SHP77 (cell line): ENCODE measurements at places on chromosomes 7 and 10.
A peak's percentile ranks its signal among the peaks of the same experiment; 100 is the strongest.

DNA sequence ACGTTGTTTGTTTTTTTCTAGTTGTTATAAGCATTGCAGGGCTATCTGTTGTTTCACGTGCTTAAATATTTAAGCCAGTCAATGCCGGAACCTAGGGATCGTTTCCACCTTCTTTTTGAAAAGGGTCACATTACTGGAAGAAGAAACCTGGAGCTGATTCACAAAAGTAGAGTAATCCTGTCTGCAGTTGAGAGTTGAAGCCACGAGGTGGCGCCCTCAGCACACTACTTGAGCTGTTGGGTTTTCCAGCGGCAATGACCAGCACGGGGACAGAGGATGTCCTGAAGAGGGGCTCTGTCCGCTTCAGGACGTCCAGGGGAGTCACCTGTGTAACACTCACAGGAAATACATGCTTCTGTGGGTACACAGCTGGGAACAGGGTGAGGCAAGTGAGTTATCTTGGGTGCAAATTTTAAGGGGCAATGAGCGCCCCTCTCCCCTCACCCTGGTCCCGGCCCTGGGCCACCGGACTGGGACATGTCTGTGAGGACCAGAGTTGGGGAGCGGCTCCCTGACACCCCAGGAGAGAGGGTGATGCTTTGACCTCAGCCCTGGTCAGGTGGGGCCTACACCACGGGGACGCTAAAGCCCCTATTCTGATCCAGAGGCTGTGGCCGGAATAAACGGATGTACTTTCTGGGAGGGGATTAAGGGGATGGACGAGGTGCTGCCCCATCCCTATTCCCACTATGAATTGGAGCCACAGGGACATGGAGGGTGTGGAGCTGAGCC, 26.3 kb upstream of the WDFY4 start:
- DNase-seq: peak; percentile 14

GRCh38 chr7:128120116-128120515, 88.9 kb upstream of the LRRC4 start:
- no peak for DNase-seq

- DNase-seq: no peak
Measured at GRCh38 chr7:128940494-128941322, 3.0 kb downstream of the IRF5 start.

- no peak for DNase-seq
Measured at GRCh38 chr10:119801998-119802538, 70.6 kb downstream of the MCMBP start.

- peak; percentile 56 for DNase-seq
Measured at GRCh38 chr7:33185786-33186185, 56.4 kb downstream of the BBS9 start.

- peak; percentile 2 for DNase-seq
Measured at GRCh38 chr10:100637785-100638184, 102.0 kb downstream of the HIF1AN start.

- no peak for DNase-seq
Measured at GRCh38 chr7:7522421-7522820, 13.3 kb downstream of the COL28A1 start.

- DNase-seq: no peak
Measured at GRCh38 chr10:112395809-112396530, 22.1 kb downstream of the ACSL5 start.

DNA sequence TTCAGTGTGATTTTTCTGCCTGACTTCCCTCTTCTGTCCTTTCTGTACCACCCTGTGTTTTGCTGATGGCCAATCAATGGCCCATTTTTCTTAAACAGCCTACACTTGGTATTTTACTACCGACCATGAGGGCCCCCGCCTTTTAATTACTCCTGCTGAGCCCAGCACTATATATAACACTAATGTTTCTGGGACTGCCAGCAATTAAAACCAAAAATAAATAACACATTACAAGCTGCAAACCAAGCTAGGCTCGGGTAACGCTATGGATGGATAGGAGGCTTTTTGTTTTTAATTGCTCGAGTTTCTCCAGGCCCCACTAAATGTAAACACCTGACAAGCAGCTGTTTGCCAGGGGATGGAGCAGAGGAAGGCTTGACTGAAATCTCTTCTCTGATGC, 915.4 kb upstream of the AUTS2 start:
- peak; percentile 6 for DNase-seq

DNA sequence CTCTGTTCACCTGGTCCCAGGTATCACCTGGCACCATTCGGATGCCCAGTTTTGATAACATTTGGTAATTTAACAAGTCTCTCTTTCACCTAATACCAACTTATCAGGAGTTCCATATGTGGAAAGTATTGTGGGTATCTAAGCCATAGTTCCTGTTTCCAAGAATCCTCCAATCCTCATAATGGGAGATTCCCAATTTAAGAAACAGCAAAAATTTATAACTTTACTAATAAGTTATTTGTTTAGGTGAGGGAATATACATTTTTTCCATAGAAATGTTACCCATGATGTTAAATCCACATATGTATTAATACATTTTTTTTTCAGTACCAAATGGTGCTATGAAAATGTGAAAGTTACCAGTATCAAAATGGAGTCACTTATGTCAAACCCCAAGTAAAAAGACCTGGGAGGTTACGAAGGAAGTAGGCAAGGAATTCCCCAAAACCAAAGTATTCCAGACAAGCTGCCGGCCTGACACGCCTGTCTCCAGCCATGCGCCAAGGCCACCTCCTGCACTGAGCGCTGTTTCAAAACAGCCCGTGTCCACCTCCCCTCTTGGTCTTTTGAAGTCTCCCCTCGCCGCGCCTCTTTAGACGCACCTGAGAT, 44.8 kb downstream of the PRKCQ start:
- no peak for DNase-seq

DNA sequence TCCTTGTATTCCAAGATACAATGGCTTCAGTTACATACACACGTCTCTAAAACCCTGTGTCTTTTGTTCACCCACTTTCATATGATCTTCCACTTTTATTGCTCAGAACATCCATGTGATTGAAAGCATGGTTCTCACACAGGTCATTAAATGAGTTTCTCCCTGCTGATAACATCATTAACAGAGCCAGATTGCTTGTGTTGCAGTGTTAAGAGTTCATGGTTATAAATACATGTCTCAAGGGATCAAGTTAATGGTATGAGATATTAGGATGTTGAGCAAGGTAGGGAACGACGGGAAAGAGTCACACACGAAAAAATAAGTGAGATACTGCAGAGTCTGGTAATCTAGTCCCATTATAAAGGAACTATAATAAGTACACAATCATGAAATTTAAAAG, 861.5 kb downstream of the SORCS1 start:
- DNase-seq: no peak

DNA sequence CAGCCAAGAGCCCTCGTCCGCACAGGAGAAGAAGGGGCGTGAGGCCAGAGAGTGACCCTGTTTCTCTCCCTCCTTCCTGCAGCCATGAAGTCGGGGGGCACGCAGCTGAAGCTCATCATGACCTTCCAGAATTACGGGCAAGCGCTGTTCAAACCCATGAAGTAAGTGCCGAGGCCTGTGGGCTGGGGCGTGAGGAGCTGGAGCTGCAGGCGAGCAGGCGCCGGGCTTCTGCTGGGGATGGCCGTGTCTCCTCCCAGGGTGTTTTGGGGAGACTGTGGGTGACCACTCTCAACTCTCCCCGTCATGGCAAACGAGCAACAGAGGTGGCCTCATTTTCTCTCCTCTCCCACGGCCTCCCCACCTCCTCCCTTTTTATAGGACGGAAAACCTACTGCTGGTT, 16.4 kb downstream of the FAM20C start:
- DNase-seq: no peak

GRCh38 chr10:70515035-70515667, 36.6 kb downstream of the PALD1 start:
- DNase-seq: no peak

GRCh38 chr10:47405857-47406547, 21.9 kb upstream of the ZNF488 start:
- no peak for DNase-seq

DNA sequence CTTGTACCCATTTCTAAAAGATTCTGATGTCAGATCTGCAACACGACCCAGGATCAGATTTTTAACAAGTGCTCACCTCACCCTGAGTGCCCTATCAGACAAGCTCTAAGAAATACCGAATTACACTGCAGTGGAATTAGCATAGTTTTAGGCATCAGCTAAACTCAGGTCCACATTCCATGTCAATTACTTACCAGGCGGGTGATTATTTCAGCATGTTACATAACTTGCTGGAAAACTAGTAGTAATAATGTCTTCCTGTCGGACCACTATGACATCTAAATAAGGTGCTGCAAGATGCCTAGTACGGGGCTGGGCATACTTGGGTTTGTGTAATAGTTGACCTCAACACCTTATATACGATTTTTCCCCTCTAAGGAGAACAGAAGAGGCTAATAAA, 21.0 kb downstream of the TRIL start:
- DNase-seq: no peak

DNA sequence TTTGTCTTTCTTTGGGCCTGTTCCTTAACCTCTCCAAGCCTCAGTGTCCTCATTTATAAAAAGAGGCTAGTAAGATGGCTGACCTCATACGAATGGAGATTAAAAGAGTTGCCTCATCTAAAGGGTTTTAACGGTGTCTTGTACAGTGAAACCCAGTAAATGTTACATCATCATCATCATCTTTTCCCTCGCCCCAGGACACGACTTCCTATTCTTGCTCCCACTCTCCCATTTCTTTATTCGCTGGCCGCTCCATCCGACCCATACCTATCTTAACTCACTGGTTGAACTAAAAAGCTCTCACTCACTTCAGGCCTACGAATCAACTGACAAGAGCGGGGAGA, 554 bp downstream of the FRA10AC1 start:
- DNase-seq: no peak

GRCh38 chr7:142868188-142868985, 13.5 kb downstream of the EPHB6 start:
- DNase-seq: no peak

DNA sequence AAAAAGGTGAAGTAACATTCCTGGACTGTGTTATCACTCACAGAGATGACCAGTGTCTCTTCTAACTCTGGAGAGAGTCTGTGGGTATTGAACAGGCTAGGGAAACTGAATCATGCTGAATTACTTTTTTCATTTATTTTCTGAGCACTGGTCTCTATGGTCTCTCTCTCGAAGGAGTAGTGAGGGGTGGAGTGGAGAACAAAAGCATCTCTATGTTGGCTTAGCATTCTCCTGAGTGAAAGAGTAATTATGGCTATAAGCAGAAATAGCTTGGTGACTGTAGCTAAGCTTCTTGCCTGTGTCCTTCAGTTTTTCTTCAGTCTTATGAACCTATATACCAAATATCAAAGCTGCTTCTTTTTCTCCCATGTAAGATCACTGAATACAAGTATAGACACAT, 64.6 kb upstream of the PTN start:
- no peak for DNase-seq

DNA sequence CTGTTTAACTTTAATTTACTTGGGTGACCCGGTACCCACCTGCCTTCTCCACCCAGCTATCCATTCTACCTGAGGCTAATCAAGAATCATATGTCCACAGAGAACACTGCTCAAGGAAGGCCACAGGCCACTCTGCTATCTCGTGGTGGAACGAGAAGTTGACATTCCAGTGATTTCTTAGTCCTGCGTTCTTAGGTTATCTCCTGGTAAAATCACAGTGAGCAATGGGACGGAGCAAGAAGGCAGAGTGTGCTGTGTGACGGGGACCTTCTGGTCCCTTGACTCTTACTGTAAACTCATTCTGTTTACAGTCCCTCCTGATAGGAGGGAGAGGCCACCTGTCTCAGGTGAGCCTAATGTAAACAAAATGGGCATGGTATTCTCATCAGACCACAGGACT, 256.6 kb downstream of the TNS3 start:
- no peak for DNase-seq

- DNase-seq: no peak
Measured at GRCh38 chr7:105011141-105011830, 2.7 kb upstream of the KMT2E start.

- DNase-seq: no peak
Measured at GRCh38 chr10:79447911-79448731, 2.7 kb upstream of the ZCCHC24 start.

DNA sequence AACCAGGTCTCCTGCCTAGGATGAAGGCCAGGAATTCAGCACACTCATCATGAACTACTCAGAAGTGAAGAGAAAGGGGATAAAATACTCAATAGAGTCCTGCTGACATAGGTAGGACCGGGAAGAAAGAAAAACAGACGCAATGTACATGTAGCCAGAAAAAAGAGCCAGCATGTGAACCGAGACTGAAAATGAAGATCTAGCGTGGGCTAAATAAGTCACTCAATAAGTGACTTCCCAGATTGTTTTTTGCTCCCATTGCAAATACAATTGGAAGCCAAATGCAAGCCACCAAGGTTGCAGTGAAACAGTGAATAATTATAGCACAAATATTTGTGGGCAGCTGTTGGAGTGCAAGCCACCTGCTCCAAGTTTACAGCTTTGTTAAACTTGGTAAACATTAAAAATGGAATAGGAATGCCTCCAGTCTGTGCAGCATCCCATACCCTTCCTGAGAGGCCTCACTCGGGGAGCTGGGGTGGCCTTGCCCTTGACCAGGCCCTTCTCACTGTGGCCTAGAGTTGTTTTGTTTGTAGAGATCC, 34.7 kb upstream of the HPS1 start:
- DNase-seq: no peak

GRCh38 chr7:128872394-128872824, 9.8 kb downstream of the ATP6V1F start:
- DNase-seq: no peak

DNA sequence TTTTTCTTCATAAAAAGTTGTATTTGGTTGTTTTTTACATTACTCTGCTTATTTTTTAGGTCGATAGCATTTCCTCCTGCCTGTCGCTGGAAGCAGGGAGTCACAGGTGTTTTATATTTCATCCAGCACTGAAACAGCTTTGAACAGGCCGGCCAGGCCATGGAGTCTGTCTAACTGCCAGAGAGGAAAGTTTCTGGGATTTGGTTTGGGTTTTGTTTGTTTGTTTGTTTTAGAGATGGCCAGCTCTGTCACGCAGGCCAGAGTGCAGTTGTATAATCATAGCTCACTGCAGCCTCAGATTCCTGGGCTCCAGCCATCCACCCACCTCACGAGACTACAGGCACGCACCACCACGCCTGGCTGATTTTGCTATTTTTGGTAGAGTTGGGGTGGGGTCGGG, 23.4 kb downstream of the PROSER2 start:
- no peak for DNase-seq

DNA sequence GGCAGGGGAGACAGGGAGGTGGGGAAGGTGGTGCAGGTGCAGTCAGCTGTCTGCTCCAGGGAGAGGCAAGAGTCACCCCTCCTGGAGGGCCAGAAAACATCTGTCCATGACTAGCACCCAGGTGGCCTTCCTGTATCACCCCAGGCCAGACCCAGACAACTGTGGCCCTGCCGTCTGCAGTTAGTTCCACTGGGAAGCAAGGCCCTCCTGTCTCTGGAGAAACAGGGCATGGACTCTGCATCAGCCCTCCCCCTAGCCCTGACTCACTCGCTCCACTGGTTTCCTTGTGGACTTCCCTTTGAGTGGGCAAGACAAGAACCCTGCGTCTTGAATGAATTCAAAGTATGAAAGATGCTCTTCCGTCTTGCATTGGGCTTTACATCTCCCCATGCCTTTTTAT, 12.6 kb downstream of the TBATA start:
- no peak for DNase-seq
